ENCODE measurements at places on chromosomes 12 and 14. TPM values are rescaled to one million over a fixed set of nuclear protein-coding genes. Genes with fewer than 3 reads are reported as not detected.

SLC5A8 gene
- 0.46 TPM for total RNA-seq

GOLGA3 gene
- total RNA-seq, result 54.7 TPM

B4GALNT3 gene
- 3.0 TPM for total RNA-seq

CLEC1A gene
- total RNA-seq, result 0.69 TPM

SENP1 gene
- total RNA-seq, result 28.6 TPM

DCP1B gene
- total RNA-seq, result 9.7 TPM

SELPLG gene
- total RNA-seq, result 2.8 TPM

BEGAIN gene
- 10.1 TPM for total RNA-seq

SERPINA5 gene
- total RNA-seq, result 0.69 TPM

CLEC2B gene
- total RNA-seq, result 2.1 TPM

STAC3 gene
- 1.4 TPM for total RNA-seq

SLC38A4 gene
- total RNA-seq, result 2.1 TPM

HCAR2 gene
- 0.23 TPM for total RNA-seq

KLHDC1 gene
- total RNA-seq, result 19.8 TPM

NEMP1 gene
- 7.6 TPM for total RNA-seq

ZDHHC22 gene
- 31.1 TPM for total RNA-seq

ACYP1 gene
- total RNA-seq, result 49.4 TPM

SERPINA12 gene
- total RNA-seq, result not detected

OR4K1 gene
- total RNA-seq, result not detected

RAD9B gene
- 1.6 TPM for total RNA-seq

GLT1D1 gene
- total RNA-seq, result 24.9 TPM

CPNE6 gene
- 16.8 TPM for total RNA-seq

PRH1 gene
- total RNA-seq, result 63.4 TPM

GPR65 gene
- 0.23 TPM for total RNA-seq

OTUB2 gene
- total RNA-seq, result 11.3 TPM

RD3L gene
- 1.2 TPM for total RNA-seq

KRT81 gene
- 0.23 TPM for total RNA-seq

NR1H4 gene
- total RNA-seq, result 1.2 TPM

TAS2R50 gene
- total RNA-seq, result 7.6 TPM

KIF26A gene
- 9.2 TPM for total RNA-seq

KERA gene
- 0.23 TPM for total RNA-seq

SAMD15 gene
- total RNA-seq, result 20.8 TPM

TROAP gene
- 6.5 TPM for total RNA-seq

TTLL5 gene
- 35.5 TPM for total RNA-seq

GSC gene
- 0.46 TPM for total RNA-seq

ASIC1 gene
- total RNA-seq, result 31.1 TPM

KRT79 gene
- total RNA-seq, result not detected

ZNF891 gene
- total RNA-seq, result 9.5 TPM

ASCL1 gene
- 14.5 TPM for total RNA-seq

FSCB gene
- total RNA-seq, result not detected

ZFHX2 gene
- total RNA-seq, result 3.5 TPM

HOXC11 gene
- total RNA-seq, result not detected

TAS2R7 gene
- total RNA-seq, result 0.69 TPM

NAA25 gene
- total RNA-seq, result 37.6 TPM

All from diencephalon (tissue), 1 donor.